Central memory CD4-positive, alpha-beta T cell (primary cell): ENCODE measurements at places on chromosomes 2 and 18.

GRCh38 chr2:98524168-98524567, 79.5 kb downstream of the INPP4A start:
- DNase-seq, result no peak

- DNase-seq, result no peak
Observed at GRCh38 chr2:26778098-26778497, 7.8 kb upstream of the CENPA start.

DNA sequence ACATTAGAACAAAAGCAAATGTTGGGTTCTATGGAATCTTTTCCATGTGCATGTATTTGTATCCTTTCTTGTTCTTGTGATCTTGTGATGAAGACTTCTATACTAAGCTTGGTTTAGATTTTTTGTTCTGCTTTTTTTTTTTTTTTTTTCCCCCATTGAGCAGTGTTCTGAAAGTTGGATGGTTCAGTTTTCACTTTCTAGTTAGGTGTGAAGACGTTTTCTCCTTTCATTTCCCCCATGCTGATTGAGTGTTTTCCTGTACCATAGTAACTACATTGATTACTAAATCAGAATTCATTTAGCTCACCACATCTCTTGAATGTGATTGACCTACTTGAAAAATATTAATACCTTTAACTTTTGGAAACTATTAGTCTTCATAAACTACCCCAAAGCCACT, 34.1 kb downstream of the NOP58 start:
- DNase-seq, result no peak

DNA sequence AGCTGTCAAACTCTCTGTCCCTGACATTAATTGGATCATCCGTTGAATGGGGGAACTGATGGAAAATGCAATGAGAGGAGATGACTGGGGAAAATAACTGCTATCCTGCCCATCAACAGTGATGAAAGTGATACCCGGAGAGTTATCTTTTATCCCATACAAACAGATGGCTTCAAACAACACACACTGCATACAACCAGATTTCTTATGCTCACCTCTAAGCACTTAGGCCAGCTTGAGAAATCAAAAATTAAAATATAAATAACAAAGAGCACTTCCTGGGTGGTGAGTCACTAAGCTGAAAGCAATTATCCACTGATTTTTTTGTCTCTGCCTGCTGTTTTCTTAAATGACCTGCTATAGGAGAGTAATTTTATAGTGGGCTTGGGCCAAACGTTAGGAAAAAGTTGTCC, 237.6 kb upstream of the RGPD4 start:
- DNase-seq, result no peak

DNA sequence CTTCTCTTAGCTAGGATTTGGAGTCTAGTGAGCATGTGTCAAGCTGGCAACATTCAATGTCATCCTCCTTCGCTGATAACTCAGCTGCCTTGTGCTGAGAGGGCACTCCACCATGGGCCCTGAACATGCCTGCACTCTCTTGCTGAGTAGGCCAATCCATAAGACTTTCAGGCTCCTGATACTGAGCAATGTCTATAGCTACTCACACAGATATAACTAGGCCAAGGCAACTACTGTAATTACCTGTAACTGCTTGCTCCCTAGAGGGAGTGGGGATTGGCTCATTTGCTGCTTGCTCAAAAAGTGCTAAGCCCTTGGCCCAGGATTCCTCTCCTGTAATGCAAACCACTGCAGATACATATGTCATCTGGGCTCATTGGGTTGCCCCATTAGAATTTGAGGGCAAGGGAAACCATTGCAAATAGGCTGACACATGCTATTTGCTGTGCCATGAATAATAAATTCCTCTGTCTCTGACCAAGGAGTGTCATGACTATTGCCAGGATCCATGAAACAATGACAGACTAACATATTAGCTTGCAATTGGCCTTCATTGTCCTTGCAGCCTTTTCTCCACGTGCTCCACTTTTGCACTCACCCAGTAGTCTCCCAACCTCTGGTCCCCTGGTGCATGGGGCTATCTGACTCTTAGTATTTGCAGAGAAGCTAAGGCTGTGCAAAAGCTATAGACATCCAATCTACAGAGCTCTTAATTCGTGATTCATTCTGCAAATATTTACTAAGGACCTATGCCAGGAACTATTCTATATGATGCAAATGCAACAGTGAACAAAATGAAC, 36.9 kb upstream of the BMPR2 start:
- DNase-seq, result no peak

DNA sequence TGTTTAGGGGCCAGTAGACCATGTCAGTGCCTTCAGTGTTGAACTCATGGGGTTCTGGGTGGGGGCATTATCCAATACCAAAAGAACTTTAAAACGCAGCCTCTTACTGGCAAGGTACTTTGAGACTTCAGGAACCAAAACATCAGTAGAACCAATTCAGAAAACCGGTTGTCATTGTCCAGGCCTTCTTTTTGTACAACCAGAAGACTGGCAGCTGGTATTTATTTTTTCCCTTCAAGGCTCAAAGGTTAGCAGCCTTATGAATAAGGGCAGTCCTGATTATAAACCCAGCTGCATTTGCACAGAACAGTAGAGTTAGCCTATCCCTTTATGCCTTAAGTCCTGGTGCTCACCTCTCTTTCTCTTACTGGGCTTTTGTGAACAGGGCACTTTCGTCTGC, 113.8 kb upstream of the EML6 start:
- DNase-seq, result no peak

DNA sequence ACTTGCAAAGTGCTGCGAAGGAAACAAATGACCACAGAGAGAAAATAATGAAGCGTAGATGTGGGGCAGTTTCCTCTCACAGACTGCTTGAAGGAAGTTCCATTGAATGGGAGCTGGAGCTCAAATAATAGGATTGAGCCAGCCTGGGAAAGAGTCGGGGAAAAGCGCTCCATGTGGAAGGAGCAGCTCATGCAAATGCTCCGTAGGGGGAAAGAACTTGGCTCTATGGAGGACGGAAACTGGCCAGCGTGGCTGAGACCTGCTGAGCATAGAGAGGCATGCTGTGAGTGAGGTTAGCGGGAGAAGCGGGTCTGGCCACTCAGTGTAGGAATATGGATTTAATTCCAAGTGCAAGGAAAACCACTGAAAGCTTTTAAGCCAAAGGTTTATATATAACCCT, 28.6 kb upstream of the VIT start:
- DNase-seq, result no peak

- no peak for DNase-seq
Observed at GRCh38 chr2:88666576-88666975, 24.9 kb upstream of the RPIA start.

DNA sequence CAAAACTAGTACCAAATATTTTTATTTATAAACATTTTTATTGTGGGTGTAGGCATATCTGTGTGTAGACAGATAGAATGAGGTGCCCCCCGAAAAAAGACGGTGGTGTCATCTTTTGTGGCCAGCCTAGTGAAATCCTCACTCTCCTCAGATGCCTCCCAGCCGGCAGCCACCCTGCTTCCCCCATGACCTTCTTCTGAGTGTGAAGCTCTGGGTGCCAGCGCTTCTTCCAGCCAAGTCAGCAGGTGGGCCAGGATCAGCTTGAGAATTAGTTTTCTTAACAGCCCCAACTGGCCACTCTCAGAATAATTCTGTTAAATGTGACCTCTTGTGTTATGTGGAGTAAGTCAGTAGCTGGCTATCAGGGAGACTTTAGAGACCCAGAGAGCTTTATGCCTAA, 229.6 kb upstream of the FOSL2 start:
- DNase-seq, result no peak

GRCh38 chr2:233831861-233832260, 22.5 kb downstream of the HJURP start:
- DNase-seq, result no peak

DNA sequence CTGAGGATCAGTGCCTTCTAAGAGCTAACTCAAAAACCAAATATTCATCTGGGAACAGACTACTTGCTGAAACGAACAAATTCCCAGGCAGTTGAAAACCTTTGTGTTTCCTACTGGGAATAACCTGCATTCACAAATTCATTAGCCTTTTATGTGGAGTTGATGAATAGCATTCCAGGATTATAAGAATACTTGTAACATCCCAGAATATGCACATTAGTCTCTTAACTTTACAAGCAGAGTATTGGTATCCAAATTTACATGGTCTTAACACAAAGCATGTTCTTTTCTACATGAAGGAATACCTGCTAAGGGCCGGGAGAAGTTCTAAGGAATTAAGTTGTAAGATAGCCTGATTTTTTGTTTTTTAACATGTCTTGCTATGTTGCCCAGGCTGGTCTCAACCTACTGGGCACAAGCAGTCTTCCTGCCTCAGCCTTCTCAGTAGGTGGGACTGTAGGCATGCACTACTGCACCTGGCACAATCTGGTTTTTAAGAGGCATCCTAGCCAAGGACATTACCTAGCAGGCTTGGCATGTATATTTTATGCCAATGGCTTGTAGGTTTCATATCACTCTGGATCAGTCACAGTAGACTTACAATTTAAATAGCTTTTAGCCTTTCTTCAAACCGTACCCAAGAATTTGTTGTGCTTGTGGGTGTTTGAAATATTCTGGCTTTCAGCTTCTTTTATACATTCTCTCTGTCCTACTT, 50.7 kb downstream of the MGAT5 start:
- DNase-seq, result no peak

DNA sequence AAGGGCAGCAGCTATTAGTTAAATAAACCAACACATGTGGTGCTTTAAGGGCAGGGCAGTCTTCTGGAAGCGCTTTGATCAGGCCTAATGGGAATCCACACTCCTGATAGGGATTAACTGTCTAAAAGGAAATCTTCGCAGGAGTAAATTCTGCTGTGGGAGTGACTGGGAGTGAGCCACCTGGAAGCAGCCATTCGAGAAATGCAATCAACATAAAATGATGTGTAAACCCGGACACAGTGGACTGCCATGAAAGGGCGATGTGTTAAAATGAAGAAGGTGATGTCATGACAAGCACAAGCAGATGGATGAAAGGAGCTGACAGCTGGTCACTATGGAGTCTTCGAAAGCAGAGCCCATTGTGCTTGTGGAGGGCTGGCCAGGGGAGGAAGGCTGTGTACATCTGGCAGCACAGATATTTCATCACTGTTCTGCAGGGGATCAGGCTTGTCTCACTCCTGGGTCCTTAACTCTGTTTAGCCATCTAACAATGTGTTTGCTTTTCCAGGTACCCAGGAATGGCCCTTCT, 24.8 kb upstream of the GALNT14 start:
- DNase-seq, result no peak

- DNase-seq, result no peak
Observed at GRCh38 chr2:110116033-110116710, 550 bp upstream of the MALL start.

- DNase-seq, result no peak
Observed at GRCh38 chr18:389658-390357, 110.7 kb downstream of the COLEC12 start.

DNA sequence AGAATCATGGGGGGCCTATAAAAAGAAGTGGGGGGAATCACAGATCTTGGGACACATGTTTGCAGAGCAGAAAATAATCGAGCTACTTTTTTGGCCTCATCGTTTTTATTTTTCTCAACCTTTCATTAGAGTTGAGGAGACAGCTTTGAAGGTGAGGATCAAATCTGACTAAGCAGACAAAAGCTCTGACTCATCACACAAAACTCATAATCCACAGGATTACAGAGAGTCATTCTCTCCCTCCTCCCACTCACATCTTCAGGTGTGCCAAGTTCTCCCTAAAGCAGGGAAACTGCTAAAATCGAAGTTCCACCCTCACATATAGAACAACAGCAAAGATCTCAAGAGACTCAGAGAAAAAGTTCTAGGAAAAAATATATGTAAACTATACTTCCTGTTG, 15.6 kb downstream of the BAZ2B start:
- DNase-seq, result no peak

DNA sequence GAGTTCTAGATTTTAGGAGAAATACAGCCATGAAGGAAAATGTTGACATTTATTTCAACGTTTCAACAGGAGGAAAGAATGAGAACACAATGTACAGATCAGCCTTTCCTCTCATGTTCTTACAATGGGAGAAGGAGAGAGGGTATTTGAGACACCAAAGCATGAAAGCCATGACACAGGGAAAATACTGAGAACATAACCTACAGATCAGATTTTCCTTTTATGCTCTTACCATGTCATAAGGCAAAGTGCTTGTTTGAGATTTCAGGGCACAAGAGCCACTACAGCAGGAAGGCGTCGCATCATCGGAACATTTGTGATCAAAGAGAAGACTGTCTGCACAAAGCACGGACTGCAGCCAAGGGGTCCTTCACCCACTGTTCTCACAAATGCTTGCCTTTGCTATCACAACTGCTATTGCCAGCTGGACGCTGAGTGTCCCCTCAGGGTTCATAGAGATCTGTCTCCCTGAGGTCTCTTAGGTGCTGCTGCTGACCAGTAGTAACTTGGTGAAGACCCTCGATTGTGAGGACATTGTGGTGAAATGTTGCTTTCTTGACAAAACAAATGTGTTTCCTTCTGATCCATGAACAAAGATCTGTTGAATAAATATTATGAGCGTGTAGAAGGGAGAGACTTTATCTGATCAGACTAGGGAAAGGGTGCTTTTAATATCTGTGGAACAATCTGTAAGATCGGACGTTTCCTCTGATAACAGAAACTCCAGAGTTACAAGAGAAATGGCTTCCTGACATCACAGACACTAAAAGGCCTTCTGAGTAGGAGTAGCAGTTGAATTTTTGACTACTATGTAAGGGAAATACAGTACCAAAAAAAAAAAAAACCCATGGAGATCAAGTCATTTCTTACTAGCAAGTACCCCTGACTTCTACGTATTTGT, 6.4 kb upstream of the IL1RL1 start:
- no peak for DNase-seq

DNA sequence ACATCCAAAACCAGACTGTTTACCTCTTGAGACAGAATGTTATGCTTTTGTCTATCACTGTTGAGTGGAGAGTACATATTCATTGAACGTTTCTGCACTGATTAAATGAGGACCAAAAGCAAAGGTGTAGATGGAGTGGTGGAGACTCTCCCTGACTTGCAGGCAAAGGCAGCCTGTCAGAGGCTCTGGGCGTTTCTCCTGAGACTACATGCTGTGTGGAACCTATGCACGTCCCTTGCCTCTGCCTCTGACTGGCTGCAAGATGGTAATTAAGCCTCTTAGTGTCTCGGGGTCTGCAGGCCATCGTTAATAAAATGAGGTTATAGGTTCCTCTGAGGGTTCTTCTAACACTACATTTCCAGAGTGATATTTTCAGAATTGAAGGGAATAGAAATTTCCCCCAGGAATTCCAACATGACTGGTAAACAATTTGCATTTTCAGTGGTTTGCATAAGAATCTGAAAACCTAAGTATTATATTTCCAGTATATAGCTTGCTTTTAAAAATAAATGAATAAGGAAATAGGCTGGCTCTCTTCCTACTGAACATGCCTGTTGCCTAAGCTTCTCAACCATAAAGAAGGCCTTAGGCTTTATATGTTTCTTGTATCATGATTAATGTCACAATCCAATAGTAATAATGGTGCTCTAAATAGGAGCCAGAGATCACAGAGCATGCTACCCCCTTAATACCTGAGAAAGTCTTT, 107.4 kb downstream of the FTCDNL1 start:
- DNase-seq, result no peak
